ENCODE measurements at places on chromosomes 1 and 21.

- DNase-seq = no peak
Measured at GRCh38 chr1:218273762-218274479, 11.2 kb upstream of the RRP15 start.

GRCh38 chr1:101567582-101568189 lies 330.9 kb downstream of the S1PR1 start:
- no peak for DNase-seq

DNA sequence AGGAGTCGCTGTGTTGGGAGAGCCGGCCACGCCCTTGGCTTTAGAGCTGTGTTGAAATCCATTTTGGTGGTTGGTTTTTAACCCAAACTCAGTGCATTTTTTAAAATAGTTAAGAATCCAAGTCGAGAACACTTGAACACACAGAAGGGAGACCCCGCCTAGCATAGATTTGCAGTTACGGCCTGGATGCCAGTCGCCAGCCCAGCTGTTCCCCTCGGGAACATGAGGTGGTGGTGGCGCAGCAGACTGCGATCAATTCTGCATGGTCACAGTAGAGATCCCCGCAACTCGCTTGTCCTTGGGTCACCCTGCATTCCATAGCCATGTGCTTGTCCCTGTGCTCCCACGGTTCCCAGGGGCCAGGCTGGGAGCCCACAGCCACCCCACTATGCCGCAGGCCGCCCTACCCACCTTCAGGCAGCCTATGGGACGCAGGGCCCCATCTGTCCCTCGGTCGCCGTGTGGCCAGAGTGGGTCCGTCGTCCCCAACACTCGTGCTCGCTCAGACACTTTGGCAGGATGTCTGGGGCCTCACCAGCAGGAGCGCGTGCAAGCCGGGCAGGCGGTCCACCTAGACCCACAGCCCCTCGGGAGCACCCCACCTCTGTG lies 4.7 kb downstream of the C1orf35 start:
- no peak for DNase-seq

- no peak for DNase-seq
Measured at GRCh38 chr1:222975472-222976122, 160.8 kb downstream of the DISP1 start.

DNA sequence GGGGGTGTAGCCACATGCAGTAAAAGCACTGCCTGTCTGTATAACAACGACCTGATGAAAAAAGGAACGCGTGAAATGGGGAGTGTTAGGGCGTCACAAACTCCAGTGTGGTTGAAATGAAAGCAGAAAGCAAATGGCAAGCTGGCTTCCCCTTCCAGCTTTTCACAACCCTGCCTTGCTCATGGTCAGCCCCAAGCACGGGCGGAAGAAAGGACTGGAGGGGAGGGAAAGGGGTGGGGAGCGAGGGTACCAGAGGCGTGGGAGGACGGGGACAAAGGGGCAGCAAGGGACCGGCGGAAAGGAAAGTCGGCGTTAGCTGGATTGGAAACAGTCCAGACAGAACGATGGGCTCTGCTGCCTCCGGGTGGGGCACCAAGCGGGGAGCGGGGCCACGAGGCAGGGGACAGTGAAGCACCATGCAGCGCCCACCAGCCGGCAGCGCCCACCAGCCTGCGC lies 9.6 kb downstream of the VPS26C start:
- DNase-seq = peak; percentile 59

GRCh38 chr1:65756616-65757015 lies 36.1 kb upstream of the PDE4B start:
- DNase-seq = no peak

DNA sequence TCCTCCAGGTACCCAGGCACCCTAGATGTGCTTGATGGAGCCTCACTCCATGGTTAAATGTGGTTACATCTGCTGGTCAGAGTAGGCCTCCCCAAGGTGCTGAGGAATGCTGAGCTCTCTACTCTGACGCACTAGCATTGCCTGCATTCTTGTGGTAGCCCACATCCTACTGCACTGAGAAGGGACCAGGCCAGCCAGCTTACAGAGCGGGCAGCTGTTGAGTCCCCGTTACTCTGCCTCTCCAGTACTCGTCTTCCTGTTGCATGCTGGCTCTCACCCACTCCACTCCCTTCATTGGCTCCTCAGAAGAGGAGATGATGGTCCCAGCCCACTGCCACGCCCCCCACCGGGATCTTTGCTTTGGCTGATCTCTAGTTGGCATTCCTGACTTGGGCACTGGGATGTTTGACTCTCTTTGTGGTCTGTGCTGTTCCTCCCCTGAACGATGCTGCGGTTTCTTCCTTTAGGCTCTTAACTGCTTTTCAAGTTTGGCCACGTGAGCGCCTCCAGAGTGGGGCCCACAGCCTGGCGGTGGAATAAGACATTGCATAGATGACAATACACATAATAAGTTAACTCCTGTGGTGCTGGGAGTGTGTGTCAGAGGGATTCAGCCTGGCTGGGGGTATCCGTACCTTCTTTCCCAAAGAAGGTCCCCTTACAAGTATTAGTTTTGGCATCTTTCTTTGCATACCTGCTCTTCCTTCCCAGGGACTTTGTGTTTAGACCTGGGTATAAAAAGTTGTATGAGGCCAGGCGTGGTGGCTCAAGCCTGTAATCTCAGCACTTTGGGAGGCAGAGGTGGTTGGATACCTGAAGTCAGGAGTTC lies 18.6 kb downstream of the AZIN2 start:
- peak; percentile 80 for DNase-seq
